Pulmonary artery endothelial cell (primary cell): ENCODE measurements at places on chromosomes 11 and 22. TPM values are rescaled to one million over a fixed set of nuclear protein-coding genes. Genes with fewer than 3 reads are reported as not detected.

TECTA gene
- 0.25 and 0.33 TPM in 2 replicates for total RNA-seq

DGAT2 gene
- total RNA-seq, result 0.49 and 2.2 TPM in 2 replicates

C11orf16 gene
- not detected in 2 replicates for total RNA-seq

INTS4 gene
- total RNA-seq, result 30.5 and 37.5 TPM in 2 replicates

TMEM132A gene
- total RNA-seq, result 55.7 and 62.6 TPM in 2 replicates

CCDC188 gene
- 4.5 and 10.0 TPM in 2 replicates for total RNA-seq
